Activated naive CD4-positive, alpha-beta T cell treated with anti-CD3 and anti-CD28 coated beads, Interleukin-2, amount 50 U/mL, for 16 hours (primary cell): ENCODE measurements at places on chromosomes 3 and 15.

GRCh38 chr15:48617619-48618018, 27.9 kb downstream of the FBN1 start:
- DNase-seq: no peak

DNA sequence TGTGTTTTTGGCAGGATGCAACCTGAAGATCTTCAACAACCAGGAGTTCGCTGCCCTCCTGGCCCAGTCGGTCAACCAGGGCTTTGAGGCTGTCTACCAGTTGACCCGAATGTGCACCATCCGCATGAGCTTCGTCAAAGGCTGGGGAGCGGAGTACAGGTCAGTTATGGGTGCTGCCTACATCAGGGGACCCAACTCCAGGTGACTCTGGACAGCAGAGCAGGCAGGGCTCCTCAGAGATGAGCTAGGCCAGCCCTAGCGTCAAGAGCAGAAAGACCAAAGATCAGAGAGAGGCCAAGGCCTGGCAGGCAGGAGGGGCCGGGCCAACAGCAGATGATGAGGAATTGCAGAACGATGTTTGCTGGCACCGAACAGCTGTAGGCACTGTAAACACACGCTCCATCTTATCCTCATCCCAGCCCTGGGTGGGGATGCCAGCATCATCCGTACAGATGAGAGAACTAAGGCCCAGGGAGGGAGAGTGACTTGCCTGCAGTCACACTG, 67.1 kb downstream of the AAGAB start:
- DNase-seq: no peak

DNA sequence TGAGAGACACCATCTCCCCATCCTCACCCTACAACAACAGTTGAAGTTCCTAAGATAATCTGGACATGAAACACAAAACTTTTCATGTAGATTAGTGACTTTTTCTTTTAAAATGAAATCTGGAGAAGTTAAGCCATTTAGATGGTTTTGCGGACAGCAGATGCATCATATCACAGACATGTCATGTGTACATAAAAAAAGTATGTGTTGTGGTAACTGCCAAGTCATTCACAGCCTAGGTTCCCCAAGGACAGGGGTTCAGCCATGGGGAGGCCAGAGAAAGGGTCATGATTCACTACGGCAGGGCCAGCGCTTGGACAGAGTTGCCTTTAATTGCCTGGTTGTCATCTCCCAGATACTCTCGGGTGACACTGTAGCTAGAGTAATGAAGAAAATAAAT, 163.2 kb downstream of the PDZRN3 start:
- DNase-seq: no peak

DNA sequence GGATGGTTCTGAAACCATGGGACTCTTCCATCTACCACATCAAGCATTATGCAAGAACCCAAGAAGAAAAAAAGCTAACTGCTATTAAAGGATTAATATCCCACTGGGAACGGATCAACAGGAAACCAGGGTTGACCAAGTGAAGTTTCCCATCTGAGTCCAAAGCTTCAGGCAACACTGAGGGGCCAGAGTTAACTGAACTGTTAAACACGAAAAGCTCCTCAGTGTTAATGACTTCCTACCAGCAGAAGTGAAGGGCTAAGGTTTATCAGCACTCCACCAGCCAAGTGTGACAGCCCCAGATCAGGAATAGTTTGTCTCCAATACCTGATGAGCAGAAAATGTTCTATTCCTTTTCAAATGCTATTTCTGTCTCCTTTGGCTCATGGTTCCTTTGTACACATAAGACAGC, 36.7 kb downstream of the PTPN9 start:
- DNase-seq: no peak

DNA sequence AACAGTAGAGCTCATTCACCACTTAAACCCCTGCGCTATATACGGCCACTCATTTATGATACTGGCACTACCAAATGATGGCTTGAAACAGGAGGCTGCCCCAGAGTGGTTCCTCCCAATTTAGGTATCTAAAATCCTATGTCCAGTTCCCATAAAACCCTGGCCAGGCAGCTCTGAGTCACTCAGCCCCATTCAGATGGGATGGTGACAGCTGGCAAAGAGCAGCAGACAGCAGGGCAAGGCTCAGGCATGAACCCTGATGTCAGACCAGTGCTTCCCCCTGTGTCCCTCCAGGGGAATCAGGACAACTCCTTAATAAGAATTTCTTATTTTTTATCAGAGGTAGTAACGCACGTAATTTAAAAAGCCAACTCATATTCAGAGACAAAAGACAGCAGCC, 77.2 kb upstream of the RNU6-1 start:
- DNase-seq: no peak

GRCh38 chr15:89777073-89777751, 1.1 kb downstream of the MESP2 start:
- DNase-seq: no peak

DNA sequence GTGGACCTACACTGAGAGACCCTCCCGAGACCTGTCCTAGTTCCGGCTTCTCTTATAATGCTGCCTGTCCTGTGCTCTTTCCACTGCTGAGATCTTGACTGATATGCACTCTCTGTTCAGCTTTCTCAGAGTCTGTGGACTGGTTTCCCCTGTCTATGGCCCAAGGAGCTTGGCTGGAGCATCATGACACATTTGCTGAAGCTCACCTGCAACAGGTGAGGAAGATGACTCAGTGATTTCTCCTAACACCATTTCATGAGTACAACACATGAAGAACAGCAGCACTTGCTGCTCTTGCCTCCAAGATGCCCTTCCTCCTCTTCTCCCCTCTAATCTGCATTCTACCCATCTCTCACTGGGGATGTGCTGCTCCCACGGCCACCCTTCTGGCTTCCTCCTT, 92.1 kb downstream of the DUT start:
- no peak for DNase-seq

DNA sequence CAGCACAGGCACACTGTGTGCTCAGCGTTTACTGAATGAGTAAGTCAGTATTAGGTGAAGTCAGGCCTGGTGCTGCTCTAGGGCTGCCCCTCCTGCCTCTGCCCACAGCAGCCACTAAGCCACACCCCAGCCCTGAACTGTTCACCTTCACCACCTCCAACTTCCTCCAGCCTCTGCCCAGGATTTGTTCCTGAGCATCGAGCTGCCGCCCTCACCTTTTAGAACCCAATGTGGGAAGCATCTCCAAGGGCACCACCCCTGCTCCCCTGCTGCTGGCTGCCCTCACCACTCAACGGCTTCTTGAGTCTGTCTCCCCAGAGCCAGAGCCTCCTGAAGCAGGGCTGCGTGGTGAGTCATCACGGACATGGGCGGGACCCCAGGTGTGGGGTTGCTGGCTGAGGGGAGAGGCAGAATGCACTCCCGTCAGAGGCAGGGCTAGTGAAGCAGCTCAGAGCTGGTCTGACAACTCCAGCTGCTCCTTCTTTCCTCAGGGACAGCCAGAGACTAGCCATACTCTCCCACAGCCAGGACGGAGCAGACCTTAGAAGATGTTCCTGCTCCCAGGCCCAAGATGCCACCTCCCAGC, 5.8 kb downstream of the HYAL2 start:
- peak; percentile 53 for DNase-seq

DNA sequence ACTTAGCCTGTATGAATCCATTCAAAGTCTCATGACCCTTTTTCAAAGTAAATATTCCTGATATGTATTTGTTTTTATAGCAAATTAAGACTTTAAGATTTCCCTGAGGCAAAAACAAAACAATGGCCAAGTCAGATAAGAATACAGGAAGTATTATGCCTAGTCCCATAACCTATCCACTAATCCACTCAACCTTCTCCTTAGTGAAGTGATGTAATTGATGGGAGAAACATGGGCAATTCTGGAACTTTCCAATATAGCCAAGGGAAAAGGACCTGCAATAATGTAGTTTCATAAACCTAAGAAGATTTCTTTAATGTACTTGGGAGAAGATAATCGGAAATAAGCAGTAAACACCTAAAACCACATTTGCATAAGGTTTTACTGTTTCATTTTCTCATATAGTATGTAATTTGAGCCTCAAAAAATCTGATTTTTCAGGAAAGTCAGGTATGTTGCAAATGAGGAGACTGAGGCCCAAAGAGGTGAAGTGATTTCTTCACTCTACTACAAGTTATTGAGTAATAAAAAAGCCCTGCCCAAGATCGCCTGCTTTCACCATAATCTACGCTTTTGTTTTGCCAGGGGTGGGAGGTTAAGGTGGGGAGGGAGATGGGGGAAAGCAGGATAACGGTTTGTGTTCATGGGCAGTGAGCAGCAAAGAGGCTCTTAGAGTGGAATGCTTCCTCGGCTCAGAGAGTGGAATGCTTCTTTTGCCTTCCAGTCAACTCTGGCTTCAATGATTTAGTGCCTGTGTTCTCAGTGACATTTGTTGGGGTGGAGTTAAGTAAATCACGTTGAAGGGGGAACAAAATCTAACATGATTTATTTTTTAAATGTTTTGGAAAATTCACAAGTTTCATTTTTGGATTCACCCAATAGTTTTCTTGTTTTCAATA, 95.0 kb upstream of the FNDC3B start:
- no peak for DNase-seq

DNA sequence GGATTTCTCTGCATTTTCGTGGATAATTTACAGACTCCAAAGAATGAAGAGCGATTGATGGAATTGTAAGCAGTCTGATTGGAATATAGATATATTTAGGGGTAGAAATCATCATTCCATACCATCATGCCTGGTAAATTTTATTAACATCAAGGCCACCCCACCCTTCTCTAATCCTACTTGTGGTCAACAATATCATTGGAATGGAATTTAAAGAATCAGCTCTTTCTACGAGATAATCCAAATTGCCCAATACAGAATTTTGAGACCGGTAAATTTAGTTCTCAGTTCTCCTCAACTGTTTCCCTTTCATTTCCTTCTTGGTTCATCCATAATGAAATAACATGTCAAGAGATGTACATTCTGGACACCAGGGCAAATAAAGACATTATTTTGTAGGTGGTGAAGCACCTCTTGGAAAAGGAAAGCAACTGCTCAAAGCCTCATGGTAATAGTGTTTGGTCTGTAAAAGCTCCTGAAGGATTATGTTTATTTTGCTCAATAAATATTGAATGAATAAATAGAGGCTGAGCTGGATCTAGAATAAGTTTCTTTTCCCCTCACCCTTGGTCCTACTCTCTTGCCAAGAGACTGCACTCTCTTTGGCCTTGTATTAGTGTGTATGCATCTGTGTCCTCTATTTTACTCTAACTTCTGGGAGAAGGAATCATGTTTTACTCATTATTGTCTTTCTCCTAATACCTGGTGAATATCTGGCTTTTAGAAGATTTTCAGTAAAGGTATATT, 133.7 kb upstream of the BCL6 start:
- DNase-seq: no peak

DNA sequence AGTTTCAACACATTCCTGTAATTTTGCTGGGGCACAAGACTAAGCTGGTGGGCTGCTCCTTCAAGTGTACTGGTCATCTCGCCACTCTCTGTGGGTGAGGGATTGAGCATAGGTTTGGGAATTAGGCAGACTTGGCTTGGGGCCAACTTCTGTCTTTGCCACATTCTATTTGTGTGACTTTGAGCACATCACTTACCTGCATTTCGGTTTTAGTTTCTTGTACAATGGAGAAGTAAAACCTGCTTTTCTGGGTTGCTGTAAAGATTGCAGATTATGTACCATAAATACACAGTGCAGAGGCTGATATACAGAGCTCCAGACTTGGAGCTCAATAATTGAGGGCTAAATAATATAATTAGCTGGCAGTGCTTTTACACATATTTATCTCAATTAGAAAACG, 162.1 kb downstream of the C3orf38 start:
- DNase-seq: no peak

- DNase-seq: no peak
Measured at GRCh38 chr15:42457445-42458442, 33.2 kb downstream of the ZNF106 start.

- DNase-seq: no peak
Measured at GRCh38 chr15:52206446-52206845, 15.3 kb upstream of the GNB5 start.

DNA sequence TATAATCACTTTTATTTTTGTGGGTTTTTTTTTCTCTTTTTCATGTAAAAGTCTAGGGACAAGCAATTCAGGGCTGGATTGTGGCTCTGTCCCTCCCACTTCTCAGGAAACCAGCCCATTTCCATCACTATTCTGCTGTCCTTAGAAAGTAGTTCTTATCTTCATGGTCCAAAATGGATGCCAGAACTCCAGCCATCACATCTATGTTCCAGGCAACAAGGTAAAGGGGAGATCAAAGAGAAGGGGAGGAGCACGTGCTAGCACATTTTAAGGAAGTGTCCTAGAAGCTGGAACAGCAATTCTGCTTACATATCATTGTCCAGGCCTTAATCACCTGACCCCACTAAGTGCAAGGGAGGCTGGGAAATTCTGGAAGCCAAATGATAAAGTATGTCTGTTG, 181.1 kb upstream of the C2CD4B start:
- DNase-seq: no peak

- no peak for DNase-seq
Measured at GRCh38 chr3:77081240-77081661, 41.4 kb downstream of the ROBO2 start.

DNA sequence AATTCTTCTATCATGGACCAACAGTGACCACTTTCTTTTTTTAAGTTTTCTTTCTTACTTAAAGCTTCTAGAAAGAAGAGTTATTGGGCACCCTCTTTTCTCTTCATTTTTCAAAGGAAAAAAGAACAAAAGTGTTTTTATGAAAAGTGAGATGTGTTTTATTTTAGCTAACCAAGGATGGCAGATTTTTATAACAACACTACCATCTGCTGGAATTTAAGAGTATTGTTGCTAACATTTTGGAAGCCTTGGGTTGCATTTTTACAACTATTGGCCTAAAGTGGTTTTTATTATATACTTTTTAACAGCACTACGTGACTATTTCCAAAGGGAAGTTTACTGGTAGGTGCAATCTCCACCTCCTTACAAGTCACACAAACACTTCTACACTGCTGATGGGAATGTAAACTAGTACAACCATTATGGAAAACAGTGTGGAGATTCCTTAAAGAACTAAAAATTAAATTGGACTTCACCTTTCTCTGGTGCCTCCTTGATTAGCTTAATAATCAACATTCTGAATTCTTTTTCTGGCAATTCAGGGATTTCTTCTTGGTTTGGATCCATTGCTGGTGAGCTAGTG, 237.7 kb upstream of the AGTR1 start:
- no peak for DNase-seq

- no peak for DNase-seq
Measured at GRCh38 chr3:32614956-32615355, 44.3 kb upstream of the DYNC1LI1 start.

DNA sequence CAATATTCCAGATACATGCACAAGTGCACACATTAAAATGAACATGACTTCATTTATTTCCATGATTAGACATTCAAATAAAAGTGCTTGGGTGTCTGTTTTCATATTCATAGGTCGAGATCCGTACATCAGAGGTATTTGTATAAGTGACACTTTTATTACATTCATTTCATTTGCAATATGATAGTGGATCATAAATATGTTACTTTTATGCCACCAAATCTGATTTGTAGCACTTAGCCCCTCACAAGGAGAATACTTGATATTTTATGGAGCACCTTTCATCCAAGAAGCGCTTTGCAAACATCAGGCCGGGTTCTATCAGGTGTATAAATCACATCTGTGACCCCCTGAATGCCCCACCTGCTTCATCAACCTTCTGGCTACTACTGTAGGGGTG, 100.6 kb downstream of the TOP2B start:
- no peak for DNase-seq

GRCh38 chr3:51706788-51707731, at the start of gene GRM2:
Gene GRM2 (plus strand): TSS chr3:51707068. CDS start chr3:51708984, 1,916 bp downstream.
- DNase-seq: peak; percentile 33
